ENCODE measurements at places on chromosomes 2 and 18.

DNA sequence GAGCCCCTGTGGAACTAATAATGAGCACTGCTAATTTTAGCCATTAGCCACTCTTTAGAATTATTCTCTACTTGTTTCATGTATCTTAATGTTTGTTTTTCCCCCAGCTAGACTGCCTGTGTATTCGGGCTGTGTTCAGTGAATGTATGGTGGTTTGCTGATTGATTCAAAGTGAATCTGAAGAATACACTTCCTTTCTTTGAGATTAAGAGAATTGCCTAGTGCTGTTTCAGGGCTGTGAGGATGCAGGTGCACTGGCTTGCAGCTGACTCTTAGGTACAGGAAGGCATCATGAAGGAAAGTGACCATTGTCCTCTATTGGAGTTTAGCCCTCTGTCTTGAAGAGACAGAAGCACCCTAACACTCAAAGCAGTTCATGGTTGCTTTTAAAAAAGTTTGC is 138.7 kb downstream of the CERS6 start:
- no peak for DNase-seq

DNA sequence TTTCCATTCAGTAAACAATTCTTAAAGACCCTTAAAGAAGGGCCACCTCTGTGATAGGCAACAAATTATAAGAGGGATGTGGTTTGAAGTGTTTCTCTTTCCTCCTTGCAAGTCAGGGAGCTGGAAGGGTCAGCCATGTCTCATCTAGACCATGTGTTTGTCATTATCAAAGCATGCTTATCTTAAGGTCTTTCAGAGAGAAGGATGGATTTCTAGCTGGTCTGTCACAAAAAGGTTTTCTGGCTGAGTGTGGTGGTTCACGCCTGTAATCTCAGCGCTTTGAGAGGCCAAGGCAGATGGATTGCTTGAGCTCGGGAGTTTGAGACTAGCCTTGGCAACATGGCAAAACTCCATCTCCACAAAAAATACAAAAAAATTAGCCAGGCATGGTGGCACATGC is 59.2 kb upstream of the PEX13 start:
- DNase-seq, result no peak

DNA sequence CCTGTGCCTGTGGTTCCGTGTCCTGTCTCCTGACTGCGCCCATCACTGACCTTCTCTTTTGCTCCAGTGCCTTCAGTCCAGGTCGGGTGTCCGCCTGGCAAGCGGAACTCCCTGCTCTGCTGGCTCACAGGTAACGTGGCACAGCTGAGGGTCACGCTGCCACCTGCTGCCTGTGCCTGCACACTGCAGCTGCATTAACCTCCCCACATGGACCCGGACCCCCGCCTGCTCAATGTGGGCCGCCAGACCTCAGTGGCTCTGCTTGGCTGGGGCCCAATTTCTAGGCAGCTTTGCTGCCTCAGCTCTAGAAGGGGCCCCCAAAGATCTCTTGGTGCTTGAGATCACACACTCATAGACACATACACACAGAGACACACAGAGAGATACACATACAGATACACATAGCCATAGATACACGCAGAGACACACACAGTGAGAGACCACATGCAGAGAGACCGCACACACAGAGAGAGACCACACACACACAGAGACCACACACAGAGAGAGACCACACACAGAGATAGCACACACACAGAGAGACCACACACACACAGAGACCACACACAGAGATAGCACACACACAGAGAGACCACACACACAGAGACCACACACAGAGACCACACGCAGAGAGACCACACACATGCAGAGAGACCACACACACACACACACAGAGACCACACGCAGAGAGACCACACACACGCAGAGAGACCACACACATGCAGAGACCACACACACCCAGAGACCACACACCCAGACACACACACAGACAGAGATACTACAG is 14.9 kb upstream of the CNNM3 start:
- peak; percentile 41 for DNase-seq

DNA sequence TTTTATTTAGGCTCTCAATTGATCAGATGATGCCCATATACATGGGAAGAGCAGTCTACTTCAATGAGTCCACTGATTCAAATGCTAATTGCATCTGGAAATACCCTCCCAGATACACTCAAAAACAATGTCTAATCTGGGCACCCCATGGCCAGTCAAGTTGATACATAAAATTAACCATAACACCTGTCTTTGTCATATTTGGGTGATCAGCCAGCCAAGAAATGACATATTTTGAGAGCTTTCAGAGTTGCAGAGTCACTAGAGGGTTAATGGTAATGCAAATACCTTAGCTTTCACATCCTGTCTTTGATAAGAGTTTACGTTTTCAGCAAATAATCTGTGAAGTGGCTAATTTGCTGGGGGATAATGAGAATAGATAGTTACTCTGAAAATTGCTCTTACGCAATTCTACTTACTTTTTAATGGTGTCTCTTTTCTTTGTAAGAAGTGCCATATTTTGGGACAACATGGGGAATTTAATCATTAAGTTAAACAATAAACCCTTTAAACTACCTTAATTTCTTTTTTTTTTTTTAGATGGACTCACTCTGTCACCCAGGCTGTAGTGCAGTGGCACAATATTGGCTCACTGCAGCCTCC is 49.1 kb downstream of the CCDC195 start:
- DNase-seq, result no peak

DNA sequence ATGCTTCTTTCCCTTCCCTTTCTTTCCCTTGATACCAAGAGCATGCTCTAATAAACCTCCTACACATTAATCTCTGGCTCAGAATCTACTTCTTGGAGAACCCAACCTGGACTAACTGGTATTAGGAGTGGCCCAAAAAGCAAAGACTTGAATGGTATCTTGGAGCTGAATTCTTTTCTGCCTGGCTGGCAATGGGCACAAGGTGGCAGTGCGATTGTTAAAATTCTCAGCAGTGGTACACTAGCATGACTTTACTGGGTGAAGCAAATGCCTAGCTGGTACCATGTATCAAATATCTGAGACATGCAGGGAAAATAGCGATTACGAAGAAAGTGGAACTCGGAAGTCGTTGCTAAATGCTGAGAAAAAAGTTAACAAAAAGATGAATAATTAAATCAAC is 376.1 kb downstream of the XIRP2 start:
- DNase-seq, result peak; percentile 26

DNA sequence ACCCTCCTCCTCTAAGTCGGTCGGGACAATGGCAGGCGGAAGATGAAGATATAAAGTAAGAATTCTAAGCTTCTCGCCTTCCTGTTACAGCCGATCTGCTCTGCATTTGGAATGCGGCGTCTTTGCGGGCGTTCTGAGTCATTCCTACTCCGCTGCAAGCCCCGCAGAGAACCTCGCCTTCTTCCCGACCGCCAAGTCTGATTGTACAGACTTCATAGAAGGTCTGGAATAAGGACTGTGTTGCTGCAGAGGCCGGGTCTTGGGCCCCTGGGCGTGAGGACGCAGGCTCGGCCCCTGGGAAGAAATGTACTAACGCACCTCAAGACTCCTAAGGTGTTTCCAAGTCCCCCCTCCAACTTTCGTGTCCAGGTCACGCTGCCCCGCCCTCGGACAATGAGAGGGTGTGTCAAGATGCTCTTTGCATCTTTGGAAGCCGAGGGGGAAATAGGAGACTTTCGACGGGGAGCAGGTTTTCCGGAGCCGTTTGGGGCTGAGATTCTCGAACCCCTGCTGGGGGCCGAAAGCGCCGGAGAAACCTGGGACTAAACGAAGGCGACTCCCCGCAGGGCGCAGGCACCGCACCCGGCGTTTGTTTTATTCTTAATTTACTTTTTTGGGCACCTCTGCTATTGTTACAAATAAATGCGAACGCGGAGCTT is 12.7 kb upstream of the PAX3 start:
- DNase-seq, result no peak

DNA sequence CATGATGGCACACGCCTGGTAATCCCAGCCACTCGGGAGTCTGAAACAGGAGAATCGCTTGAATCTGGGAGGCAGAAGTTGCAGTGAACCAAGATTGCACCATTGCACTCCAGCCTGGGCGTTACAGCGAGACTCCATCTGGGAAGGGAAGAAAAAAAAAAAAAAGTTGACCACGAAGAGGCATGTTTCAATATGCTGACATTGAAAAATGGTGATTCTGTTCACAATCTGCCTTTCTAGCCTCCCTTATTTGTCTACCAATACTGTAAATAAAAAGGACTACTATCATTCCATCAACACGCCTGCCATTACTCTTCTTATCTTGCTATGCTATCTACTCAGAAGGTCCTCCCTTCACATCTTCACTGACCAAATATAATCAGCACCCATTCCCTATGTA is 18.4 kb downstream of the GFPT1 start:
- no peak for DNase-seq

GRCh38 chr2:101596333-101596732 is 101.2 kb upstream of the MAP4K4 start:
- no peak for DNase-seq

DNA sequence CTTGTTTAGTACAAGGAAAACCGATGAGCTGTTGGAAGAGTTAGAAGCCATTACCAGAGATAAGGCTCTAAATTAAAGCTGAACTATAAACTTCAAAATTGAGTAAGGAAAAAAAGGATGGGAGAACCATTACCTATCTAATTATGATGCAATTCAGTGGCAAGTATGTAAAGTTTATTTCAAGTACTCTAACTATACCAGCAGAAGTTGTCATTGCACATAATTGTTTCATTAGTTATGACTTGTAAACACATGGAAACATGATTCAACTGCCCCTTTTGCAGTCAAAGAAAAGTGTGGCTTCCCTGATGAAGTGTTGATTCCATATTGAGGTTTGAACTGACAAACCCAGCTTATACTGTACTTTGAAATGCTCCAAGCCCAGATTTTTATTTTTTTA is 324.1 kb upstream of the KCNJ3 start:
- DNase-seq, result no peak

DNA sequence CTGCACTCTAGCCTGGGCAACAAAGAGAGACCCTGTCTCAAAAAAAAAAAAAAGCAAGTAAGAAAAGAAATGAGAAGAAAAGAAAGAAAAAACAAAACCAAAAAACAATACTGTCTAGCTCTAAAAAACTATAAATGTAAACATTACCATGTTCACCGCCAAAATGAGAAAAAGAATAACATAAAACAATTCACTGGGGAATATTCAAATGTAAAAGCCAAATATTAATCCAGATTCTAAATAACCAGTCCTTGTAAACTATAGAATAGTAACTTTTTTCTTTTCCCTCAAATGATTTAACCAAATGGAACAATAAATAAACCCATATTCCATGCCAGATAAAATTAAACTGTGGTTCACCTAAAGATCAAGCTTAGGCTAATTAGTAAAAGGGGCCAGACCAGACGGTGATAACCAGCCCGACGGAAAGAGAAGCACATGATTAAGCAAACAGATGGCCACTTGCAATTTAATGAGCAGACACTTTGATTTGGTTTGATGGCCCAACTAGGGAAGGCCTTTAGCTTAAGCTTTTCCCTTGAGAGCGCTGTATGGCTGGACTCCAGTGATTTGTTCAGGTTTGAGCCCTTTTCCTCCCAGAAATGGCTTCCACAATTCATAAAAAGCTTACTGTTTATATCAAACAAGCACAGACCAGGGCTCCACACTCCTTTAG is 39.4 kb upstream of the ZNF397 start:
- no peak for DNase-seq

- DNase-seq, result no peak
Measured at GRCh38 chr2:216033403-216033802, 20.1 kb upstream of the MREG start.

DNA sequence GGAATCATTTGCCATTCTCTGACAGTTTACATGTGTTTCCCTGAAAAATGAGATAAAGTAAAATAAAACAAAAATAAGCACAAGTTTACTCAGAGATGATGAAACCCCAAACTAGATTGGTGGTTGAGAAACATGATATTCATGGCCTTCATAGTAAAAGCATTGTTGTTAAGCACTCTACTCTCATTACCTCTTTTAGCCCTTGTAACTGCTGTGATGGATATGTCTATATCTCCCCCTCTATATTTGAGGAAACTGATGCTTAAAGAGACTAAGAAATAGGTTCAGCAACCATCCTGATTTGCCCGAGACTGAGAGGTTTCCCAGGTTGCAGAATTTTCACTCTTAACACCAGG is 33.9 kb upstream of the GALNT3 start:
- no peak for DNase-seq

GRCh38 chr2:134375935-134376334 is 122.1 kb downstream of the MGAT5 start:
- peak; percentile 55 for DNase-seq

- DNase-seq, result no peak
Measured at GRCh38 chr2:171404719-171405118, 29.1 kb downstream of the METTL8 start.

- peak; percentile 7 for DNase-seq
Measured at GRCh38 chr2:204024503-204024902, 87.9 kb downstream of the ICOS start.

DNA sequence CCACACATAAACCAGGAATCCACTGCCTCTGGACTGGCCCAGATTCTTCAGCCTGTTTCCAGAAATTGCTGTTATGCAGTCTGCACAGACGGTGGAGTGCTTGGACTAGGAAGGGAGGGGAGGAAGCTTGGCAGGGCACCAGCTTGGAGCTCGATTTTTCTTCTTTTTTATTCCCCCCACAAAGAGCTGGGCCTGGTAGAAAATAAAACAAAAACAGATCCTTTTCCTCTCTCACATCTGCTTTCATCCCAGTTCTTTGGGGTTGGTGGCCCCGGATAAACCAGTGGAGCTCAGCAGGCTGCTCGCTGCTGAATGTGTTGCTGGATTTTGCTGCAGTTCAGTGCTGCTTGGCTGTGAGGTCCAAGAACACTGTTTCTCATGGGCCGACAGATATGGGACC is 16.0 kb downstream of the LRRTM1 start:
- DNase-seq, result peak; percentile 83

- DNase-seq, result no peak
Measured at GRCh38 chr2:163173591-163173990, 335.0 kb upstream of the KCNH7 start.

DNA sequence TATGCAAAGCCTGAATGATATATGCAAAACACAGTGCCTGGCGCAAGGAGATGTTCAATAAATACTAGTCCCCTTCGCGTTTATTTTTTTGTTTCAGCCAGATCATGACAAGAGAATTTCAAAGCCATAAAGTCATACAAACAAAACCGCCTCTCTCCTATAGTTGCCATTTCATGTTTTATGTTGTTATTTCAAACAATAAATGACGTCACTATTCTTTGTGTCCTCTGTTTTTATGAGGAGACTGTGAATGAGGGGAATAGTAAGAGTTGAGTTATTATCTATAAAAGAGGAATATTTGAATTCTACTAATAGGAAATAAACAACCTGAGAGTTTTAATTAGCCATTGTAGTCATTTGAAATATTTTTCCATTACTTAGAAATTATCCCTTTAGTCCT is 464.5 kb downstream of the THSD7B start:
- DNase-seq, result no peak

GRCh38 chr2:112629224-112629623 is 16.5 kb upstream of the SLC20A1 start:
- DNase-seq, result no peak

DNA sequence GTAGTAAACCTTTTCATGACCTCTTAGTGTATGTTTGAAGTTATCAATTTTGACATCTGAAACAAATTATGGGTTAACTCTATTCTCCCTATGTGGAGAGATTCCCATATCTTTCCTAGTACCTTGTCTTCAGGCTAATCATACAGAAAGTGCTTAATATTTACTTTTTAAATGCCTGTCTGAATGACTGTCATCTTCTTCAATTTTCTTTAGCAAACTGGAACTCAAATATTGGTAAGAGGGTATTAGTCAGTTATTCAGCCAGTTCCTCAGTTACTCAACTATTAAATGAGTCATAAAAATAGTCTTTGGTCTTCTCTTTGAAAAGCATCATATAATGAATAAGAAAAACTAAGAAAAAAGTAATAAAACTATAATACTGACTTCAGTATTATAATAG is 1038.0 kb upstream of the PIK3C3 start:
- no peak for DNase-seq
